ENCODE measurements at places on chromosomes 7 and 10. TPM values are rescaled to one million over a fixed set of nuclear protein-coding genes. Genes with fewer than 3 reads are reported as not detected.

Gene PGAM2
- 3.3 TPM for polyA plus RNA-seq

DNA sequence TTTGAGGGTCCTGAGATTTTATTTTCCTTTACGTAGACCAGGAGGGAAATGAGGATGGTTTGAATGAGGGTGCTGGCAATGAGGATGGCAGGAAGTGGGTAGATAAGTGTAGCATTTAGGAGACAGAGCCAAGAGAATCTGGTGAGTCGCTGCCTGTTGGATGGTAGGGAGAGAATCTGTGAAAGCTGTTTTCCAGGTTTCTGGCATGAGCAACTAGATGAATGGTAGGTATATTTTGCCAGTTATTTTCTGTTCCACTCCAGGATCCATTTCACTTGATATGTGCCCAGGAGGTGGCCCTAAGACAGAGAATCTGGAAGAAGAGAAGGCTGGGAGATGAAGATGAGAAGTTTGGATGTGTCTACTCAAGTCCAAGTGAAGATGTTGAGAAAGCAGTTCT lies 63.3 kb upstream of the VIPR2 start:
- DNase-seq = no peak

- no peak for DNase-seq
Observed at GRCh38 chr10:132442636-132443035, 45.6 kb downstream of the PWWP2B start.

DNA sequence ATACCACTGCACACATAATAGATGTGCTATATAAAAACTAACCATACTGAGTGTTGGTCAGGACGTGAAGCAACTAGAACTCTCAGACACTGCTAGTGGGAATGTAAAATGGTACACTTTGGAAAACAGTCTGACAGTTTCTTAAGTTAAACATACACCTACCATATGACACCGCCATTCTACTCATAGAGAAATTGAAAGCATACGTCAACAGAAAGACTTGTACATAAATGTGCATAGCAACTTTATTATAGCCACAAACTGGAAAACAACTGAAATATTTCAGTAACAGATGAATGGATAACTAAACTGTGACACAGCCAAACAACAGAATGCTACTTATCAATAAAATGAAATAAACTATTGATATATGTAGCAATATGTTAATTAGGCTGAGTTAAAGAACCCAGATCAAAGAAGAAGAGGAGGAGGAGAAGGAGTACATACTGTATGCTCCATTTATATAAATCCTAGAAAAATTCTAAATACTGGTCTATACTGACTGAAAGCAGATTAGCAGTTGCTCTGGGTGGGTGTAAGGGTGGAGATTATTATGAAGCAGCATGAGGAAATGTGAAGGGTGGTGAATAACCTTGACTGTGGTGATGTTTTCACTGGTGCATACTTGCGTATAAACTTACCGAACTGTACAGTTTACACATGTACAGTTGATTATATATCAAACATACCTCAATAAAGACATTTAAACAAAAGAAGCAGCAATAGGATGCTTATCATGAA lies 48.6 kb downstream of the ARHGAP21 start:
- DNase-seq = no peak

DNA sequence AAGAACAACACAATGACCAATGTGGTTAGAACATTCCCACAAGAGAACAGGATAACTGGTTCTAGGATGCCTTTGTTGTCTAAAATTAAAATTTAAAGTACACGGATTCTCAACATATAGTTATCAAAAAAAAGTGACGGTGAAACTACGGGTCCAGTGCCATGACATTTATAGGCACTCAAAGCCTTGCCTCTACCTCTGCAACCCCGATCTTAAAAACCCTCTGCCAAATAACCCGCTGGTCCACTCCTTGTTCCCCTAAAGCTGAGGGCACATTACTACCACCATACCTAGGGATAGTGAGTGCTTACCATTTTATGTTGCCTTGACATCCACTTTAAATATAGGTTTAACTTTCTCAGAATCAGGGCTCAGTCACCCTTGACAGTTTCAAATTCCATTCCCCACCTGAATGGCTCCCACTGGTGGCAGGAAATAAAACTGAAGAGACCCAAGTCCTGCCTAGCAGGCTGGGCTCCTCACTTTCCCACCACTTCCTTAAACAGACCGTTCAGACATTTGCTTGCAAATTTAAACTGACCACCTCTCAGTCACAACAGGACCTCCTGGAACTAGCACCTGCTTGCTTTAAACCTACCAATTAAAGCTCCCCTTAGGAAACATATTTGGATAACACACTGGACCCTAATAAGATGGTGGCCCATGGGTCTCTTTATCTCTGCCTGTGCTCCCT lies 169.9 kb upstream of the ASAH2 start:
- DNase-seq = no peak

GRCh38 chr10:24463611-24464426 lies 254.9 kb downstream of the KIAA1217 start:
- DNase-seq = no peak
